NCI-H460 (cell line): ENCODE measurements at places on chromosomes 2 and 18.

- no peak for DNase-seq
These were observed 41.5 kb downstream of the PMAIP1 start for GRCh38 chr18:59941331-59941730.

DNA sequence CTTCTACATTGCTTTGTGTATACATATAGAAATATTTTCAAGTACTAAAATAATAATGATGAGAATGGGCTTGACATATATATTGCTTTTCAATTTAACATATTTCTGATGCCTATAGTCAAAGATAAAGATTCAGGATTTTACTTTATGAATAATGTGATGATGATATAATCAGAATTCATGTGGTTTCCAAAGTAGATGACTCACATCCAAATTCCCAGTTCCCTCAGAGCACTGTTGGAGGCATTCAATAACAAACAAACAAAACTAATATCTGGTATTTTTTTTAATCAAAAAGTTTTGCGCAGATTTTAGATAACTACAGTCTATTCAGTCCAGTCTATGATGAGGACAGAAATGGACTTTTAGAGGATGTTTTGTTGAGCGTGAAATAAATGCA lies 2094.5 kb upstream of the CELF4 start:
- DNase-seq = no peak

GRCh38 chr2:126963390-126963789 lies 64.7 kb downstream of the TEX51 start:
- no peak for DNase-seq

DNA sequence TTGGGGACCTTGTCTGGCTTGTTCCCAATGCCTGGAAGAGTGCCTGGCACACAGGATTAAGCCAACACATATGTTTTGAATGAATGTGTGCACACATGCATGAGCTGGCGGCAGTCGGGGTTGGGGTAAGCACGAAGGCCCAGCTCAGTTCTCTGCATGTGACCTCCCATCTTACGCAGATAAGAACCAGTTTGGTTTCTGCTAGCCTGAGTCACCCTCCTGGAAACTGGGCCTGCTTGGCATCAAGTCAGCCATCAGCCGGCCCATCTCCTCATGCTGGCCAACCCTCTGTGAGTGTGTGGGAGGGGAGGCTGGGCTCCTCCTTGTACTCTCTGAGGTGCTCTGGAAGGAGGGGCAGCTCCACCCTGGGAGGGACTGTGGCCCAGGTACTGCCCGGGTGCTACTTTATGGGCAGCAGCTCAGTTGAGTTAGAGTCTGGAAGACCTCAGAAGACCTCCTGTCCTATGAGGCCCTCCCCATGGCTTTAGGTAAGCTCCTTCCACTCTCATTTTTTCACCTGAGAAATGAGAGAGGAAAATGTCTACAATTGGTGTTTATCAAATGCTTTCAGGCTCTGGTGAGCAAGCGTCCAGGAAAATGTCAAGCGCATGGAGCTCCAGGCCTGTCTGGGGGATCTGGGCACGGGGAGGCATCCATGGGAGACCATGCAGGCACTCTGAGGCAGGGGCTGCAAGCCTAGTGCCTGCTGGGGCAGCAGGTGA lies 9.7 kb upstream of the IL1RN start:
- DNase-seq = no peak

GRCh38 chr2:115036818-115037217 lies 594.4 kb downstream of the DPP10 start:
- no peak for DNase-seq
